ENCODE measurements at places on chromosomes 3 and 15. TPM values are rescaled to one million over a fixed set of nuclear protein-coding genes. Genes with fewer than 3 reads are reported as not detected.

ARGFX gene
- not detected for total RNA-seq

CFAP20DC gene
- total RNA-seq: 5.4 TPM

P2RY13 gene
- 0.98 TPM for total RNA-seq

RAB43 gene
- total RNA-seq: 8.6 TPM

SMCO1 gene
- not detected for total RNA-seq

MME gene
- 18.4 TPM for total RNA-seq

TIMP4 gene
- 35.1 TPM for total RNA-seq

PIGZ gene
- total RNA-seq: 9.8 TPM

CLEC3B gene
- total RNA-seq: 41.7 TPM

LIPH gene
- total RNA-seq: 2.7 TPM

CEP19 gene
- 1.5 TPM for total RNA-seq

ST3GAL6 gene
- 1.7 TPM for total RNA-seq

UMPS gene
- 13.3 TPM for total RNA-seq

DNA sequence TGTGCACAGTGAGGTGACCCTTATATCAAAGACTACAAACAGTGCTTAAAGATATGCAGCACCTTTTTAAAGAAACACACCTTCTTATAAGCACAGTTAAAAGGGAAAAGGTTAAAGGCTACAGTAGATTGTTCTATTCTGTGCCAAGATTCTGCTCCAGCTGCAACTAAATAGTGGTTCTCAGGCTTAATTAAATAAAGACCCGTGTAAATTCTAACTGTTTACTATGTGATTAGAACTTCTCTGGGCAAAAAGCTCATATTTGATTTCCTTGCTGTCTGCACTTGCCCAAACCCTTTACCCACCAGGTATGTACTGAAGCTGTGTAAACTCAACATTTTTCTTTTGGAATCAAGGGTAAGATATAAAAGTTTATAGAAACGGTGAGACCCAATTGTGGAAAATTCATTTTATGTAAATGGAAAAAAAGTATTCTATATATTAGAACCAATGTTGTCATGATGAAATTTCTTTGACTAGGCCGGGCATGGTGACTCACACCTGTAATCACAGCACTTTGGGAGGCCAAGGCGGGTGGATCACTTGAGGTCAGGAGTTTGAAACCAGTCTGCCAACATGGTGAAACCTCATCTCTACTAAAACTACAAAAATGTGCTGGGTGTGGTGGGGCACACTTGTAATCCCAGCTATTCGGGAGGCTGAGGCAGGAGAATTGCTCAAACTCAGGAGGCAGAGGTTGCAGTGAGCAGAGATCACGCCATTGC, 230.6 kb downstream of the MECOM start:
- DNase-seq: no peak

DNA sequence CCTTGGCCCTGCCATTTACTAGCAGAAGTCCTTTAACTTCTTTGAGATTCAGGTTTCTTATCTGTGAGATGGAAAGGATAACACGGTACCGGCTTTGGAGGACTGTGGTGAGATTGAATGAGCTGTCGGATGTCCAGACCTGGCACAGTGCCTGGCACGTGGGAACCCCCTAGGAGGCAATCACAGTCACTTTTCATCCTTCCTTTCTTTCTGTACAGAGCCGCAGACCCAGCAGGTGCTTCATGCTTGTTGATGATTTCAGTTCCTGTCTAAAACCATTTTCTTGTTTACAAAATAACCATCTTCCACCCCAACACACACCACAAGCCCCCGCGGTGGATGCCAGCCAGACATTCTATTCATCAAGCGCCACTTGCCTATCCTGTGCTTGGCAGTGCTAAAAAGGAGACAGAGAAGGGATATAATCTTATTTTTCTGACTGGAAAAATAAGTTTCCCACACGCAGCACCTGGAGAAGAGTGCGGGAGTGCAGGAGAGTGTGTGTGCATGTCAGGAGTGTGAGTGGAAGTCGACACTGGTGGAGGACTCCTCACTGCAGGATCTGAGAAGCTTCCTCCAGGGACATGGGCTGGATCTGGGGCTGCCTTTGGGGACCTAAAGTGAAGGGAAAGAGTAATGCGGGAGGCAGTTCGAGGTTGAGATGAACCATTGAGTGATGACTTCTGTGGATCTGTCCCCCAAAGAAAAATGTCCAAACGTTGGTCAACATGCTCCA, 85.7 kb downstream of the ST6GAL1 start:
- no peak for DNase-seq

DNA sequence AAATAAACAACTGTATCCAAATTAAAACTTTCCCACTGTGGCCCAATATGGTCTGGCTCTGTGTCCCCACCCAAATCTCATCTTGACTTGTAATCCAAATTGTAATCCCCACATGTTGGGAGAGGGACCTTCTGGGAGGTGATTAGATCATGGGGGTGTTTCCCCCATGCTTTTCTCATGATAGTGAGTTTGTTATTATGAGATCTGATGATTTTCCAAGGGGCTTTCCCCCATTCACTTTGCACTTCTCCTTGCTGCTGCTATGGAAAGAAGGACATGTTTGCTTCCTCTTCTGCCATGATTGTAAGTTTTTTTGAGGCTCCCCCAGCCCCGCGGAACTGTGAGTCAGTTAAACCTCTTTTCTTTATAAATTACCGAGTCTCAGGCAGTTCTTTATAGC, 55.0 kb downstream of the MINDY4B start:
- no peak for DNase-seq

DNA sequence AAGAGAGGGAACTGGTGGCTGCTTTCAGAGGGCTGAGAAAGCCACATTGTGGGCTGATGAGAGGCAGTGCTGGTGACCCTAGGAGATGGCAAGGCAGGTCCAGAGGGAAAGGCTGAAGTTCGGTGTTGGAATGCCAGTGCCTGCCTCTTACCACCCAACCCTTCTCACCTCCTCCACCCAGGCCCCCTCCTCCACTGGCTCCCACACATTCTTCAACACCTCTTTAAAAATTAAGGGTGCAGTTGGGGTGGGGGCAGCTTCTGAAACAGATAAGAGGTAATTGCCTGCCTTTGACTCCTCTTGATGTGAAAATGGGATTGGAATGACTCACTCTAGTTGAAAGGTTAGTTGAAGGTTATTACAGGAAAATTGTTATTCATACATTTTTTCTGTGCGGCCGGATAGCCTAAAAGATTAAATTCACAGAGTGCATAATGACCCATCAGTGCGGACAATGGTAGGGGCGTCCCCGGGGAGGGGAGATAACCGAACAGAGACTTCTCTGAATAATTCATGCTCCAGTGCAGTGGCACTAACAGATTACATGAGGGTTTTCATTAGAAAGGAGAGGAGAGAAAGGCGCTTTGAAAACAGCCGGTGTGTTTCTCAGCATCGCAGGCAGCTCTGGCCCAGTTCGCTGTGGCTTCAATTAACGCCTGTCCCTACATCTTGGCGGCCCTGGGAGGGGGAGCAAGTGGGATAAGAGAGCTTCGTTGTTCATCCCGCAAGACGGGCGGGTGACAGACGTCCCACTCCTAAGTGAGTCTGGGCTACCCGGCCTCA, 212.4 kb downstream of the TLE3 start:
- DNase-seq: no peak

GRCh38 chr3:10263646-10264363, 15.5 kb downstream of the TATDN2 start:
- no peak for DNase-seq

GRCh38 chr15:76084256-76084655, 24.5 kb downstream of the TMEM266 start:
- DNase-seq: no peak

- DNase-seq: no peak
These were observed 2.6 kb upstream of the IL20RB start for GRCh38 chr3:136954980-136955780.

DNA sequence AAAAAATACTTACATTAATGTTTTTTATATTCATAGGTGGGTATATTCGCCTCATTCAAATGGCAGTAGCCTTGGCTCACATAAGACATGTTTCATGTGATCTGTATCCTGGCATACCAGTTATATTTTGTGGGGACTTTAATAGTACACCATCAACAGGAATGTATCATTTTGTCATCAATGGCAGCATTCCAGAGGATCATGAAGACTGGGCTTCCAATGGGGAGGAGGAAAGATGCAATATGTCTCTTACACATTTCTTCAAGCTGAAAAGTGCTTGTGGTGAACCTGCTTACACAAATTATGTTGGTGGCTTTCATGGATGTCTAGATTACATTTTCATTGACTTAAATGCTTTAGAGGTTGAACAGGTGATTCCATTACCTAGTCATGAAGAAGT, 3.5 kb downstream of the PDE12 start:
- no peak for DNase-seq

DNA sequence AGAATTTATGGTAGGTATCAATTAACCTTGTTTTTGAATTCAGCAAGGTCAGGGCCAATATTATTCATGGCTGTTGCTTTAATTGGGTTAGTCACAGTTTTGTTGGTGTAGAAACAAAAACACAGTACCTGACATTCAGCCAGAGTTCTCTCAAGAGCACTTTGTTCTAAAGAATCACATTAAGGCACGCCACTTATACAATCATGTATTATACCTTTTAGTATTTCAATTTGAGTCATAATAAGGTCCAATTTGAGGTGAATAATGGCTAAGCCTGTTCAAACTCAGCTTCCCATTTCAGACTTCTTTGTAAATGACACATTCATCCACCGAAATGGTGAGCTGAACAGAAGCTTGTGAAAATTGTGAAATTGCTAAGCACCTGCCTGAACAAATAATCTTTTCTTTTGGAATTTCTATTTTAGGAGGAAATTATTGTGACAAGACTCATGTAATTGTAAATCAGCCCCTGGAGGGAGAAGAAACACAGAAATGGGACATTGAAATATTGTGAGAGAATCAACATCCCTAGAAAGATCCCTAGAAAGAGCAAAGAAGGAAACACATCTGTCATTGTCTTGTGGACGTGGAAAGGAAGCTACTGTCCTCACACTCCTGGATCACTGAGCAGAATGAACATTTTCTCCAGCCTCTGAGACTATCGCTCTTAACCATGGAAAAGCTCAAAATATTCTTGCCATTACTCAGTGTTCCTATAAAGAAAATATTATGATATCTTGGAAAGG, 29.3 kb downstream of the RIOX2 start:
- no peak for DNase-seq

GRCh38 chr15:63870487-63871209, 36.9 kb upstream of the HERC1 start:
- DNase-seq: no peak

DNA sequence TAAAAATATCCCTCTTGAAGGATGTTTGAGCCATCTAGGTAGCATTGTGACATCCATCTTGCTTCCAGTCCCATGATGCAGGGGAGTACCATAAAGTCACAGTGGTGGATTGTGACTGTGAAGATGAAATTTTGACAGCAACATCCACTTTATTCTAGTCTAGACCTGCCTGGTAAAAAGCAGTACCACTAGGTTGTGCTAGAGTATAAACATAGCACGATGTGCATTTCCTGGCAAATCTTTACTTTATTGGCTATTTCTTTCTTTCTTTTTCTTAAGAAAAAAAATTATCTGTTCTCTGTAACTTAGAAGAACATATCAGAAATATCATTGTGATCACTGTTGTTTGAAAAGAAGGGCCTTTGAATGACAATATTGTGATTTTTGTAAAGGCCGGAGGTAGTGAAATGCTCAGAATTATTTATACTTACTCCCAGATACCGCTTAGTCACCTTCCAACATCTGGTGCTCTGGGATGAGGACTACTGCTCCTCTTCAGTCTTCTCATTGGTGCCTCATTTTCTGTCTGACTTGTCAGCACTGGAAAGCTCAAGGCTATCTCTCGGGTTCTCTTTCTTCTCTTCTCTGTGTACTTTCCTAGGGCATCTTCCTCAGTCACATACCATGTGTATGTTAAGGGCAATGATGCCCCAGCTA, 35.6 kb downstream of the AGBL1 start:
- DNase-seq: no peak

DNA sequence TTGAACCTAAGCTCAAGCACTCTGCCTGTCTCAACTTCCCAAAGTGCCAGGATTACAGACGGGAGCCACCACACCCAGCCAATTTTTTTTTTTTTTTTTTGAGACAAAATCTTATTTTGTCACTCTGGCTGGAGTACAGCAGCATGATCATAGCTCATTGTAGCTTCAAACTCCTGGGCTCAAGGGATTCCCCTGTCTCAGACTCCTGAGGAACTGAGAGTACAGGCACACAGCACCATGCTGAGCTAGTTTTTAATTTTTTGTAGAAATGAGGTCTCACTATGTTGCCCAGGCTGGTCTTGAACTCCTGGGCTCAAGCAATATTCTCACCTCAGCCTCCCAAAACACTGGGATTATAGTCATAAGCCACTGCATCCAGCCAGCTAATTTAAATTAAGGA, 36.8 kb upstream of the SUCLG2 start:
- no peak for DNase-seq

DNA sequence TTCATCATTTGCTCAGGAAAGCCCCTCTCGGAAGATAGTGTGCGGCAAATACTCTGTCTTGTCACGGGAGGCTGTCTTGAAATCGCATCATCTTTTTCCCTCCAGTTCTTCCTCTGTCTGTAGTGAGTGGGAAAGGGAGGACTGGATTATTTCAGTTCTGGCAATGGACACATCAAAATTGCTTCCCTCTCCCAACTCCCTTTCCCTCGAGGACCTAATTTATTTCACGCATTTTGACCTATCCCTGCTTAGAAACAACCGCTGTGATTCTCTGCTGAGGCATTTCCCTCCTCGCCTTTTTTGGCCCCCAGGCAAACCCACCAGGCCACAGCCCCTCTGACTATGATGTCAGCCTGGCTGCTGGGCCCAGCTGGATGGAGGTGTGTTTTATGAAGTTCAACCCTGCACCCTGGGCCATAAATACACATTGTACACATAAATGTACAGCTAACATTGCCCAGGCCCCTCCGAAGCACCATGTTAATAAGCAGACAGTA, 138.7 kb upstream of the LRTM1 start:
- DNase-seq: no peak

DNA sequence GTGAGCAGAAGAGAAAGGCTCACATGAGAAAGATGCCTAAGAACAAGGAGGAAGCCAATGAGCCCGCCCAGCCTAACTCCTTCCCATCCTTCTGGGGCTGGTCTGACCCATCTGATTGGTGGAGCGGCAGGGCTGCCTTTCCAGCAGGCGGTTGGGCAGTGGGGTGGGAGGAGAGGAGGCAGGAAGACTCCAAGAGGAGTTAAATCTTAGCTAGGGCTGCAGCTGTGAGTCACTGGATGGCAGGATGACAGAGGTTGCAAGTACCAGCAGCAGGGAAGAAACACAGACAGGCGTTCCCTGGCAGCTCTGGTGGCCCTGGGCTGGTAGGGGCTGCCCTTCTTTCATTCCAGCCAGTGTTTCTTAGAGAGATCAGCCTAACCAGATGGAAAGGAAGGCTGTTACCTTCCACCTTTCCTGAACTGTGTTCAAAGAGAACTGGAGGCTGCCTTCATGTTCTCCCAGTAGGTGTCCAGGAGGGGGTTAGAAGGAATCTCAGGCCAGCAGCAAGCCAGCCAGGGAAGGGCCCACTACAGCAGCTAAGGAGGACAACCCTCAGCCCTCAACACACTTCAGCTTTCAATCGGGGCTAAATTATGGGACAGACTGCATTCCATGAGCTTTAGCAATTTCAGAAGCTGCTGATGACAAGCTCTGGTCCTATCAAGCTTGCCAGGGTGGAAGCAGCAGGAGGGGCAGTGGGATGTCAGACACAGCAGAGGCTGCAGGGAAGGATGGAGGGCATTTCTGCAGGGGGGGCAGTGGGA, 50.3 kb downstream of the CHSY1 start:
- no peak for DNase-seq

All from vagina (tissue), 2 donors.